Stimulated activated CD8-positive, alpha-beta memory T cell treated with anti-CD3 and anti-CD28 coated beads, Interleukin-7, amount 100 ng/mL, for 1 hour (primary cell): ENCODE measurements at places on chromosomes 5 and 9.

DNA sequence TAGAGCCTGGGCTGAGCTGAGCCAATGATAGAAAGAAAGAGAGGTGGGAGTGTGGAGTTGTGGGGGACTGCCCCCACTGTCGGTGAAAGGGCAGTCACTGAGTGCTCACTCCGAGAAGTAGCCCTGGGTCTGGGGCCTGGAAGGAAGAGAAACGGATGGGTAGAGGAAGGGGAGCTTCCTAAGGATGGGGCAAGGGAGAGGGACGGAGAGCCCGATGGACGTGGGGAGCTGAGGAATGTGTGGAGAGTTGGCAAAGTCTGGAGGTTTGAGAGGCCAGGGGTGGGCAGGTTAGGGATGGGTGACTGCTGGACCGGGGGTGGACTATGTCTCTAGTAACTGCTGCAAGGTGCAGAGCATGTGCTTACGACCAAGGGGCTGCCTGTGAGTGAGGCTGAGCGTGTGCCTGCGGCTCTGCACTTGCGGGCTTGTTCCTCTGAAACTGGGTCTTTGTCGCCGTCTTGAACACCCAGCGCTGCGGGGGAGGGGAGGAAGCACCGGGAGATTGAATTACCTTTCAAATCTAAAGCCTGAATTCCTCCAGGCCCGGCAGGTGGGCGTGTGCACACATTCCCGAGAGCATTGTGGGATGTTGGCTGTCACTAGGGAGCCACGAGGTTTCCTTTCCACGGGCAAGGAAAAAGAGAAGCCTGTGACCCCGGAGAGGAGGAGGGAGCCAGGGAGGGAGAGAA is 76.4 kb upstream of the ARAP3 start:
- no peak for DNase-seq

DNA sequence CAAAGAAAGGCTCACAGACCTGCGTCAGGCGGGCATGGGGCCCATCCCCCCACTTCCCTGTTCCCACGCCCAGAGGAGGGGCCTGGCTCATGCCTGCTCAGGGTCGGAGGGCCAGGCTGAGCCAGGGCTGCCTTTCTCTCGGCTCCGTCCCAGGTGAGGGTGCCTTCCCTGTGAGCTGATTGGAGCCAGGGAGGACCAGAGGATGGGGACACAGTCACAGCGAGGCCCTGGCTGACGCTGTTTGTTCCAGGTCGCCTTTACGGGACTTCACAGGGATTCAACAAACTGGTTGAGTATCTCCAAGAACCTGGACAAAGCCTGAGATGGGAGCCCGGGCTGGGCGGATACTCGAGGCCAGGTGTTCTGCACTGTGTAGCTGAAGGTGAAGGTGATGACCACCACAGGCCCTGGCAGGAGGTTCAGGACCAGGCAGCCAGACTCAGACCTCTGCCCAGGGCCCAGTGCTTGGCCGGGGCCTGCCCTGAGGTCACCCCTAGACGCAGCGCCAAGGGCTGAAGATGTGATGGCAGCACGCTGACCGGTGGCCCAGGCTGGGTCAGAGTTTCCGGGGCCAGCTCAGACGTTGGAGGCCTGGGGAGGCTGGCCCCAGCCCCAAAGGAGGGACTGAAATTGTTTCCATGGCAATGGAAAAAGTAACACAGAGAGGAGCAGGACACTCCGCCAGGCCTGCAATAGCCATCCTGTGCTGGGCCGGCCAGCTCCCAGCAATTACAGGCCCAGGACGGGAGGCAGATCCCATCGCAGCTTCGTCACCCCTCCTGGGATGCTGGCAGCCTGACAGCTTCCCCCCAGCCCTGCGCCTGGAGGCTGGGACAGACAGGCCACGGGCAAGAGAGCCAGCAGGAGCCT is 65.3 kb upstream of the ADAMTS2 start:
- no peak for DNase-seq

DNA sequence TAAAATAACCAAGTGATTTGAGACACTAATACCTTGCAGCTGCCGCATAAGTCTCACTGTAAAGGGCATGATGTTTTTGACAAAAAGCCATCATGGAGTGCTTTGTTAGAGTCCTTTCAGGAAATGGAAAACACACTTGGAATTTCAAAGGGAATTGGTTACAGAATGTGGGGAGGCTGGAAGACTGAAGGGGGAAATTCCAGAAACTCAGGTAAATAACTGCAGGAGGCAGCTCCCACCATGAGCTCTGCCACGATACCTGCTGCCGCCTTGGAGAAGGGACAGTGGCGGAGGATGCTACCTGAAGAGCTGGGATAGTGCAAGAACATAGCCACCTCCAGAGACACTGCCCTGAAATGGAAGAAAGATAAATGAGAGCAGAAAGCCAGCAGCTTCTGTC is 66.9 kb downstream of the PRKACG start:
- no peak for DNase-seq

GRCh38 chr9:15295761-15296405 is 11.1 kb downstream of the TTC39B start:
- DNase-seq, result no peak

DNA sequence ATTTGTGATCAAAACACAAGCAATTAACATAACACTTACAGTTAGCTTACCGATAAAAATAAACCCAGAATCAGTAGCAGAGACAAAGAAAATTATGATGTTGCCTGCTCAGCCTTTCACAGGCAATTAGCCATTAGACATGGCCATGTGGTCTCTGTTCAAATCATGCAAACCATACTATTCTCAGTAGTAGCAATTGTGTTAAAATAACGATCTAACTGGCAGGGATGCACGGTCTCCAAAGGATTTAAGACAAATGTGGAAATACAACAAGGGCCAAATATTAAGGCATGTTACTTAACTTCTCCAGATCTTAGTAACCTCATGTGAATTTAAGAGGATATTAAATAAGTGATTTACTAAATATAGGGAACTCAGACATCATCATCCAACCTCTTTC is 59.5 kb downstream of the PTBP3 start:
- no peak for DNase-seq

- DNase-seq, result no peak
These were observed 3.3 kb downstream of the RNF183 start for GRCh38 chr9:113299800-113300292.

DNA sequence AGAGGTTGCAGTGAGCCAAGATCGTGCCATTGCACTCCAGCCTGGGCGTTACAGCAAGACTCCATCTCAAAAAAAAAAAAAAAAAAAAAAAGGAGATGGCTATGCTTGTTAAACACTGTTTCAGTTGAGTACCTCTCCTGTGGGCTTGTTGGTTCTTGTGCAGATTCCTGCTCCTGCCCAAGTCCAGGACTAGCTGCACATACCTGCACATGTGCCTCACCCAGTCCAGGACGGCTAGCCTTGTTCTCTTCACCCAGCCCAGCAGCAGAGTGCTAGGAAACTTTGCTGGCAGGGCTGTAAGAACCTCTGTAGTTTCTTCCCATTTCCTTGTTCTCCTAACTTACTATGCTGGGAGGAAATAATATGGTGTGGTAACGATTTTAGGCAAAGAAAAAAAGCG is 234.1 kb upstream of the DMRT1 start:
- no peak for DNase-seq

- no peak for DNase-seq
These were observed 7.2 kb upstream of the ABLIM3 start for GRCh38 chr5:149133795-149134777.

DNA sequence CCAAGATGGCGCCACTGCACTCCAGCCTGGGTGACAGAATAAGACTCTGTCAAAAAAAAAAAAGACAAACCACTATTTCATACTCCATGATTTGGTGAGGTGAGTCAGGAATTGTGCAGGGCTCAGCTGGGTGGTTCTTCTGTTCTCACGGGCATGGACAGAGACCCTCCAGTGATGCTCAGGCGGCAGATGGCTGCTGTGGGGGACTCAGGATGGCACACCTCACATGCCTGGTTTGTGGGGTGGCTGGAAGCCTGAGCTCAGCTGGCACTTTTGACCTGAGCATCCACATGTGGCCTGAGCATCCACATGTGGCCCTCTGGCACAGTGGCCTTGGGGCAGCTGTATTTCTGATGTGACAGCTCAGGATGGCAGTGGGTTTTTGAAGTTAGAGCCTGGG is 217.2 kb downstream of the IRX2 start:
- no peak for DNase-seq

- no peak for DNase-seq
These were observed 27.6 kb upstream of the ATP6V1G1 start for GRCh38 chr9:114559830-114560513.

- no peak for DNase-seq
These were observed 167.1 kb downstream of the NIPBL start for GRCh38 chr5:37043693-37044092.

- no peak for DNase-seq
These were observed 86.1 kb downstream of the WWC1 start for GRCh38 chr5:168377525-168377924.

- DNase-seq, result no peak
These were observed 186.6 kb upstream of the MEF2C start for GRCh38 chr5:89069591-89069990.

- DNase-seq, result no peak
These were observed 987 bp downstream of the FBXW5 start for GRCh38 chr9:136943291-136944211.

DNA sequence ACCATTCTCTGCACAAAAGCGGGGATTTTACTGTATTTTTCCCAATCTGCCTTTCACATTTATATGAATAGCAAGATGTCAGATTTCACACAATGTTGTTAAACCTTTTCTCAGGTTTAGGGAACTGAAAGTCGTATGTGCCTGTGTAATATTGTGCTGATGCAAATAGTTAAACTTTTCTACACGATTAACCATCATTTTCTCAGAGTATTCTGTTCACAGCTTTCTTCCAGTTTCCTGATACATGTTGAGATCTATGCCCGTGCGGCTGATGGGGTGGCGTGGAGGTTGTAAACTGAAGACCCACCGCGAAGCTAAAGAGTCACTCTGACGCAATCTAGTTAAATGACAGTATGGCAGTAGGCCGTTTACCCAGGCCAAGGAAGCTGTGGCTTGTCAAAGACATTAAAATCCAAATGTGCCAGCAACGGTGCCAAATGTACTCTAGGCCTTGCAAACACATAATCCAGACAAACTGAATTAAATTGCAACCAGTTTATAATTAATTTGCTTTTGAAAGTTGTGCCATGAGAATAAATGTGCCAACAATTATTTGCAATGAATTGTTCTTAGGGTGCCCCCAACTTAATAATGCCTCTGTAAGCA is 145.7 kb downstream of the EBF1 start:
- no peak for DNase-seq

GRCh38 chr5:132302413-132302812 is 8.2 kb downstream of the SLC22A4 start:
- DNase-seq, result no peak

DNA sequence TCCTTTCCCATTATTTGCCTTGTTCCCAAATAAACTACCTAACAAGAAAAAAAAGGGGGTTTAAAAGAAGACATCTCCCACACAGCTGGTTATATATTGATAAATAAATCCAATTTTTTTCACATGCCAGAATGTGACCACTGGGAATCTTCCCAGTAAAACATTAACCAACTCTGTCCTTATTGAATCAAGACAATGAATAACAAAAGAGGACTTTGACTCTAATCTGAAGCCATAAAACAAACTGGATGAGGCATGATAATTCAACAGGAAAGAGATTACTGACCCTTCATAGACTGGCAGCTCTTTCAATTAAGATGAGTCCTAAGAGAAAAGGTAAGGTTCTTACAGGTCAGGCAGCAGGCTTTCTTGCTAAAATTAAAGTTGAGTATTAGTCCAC is 165.8 kb upstream of the CDH6 start:
- DNase-seq, result no peak

DNA sequence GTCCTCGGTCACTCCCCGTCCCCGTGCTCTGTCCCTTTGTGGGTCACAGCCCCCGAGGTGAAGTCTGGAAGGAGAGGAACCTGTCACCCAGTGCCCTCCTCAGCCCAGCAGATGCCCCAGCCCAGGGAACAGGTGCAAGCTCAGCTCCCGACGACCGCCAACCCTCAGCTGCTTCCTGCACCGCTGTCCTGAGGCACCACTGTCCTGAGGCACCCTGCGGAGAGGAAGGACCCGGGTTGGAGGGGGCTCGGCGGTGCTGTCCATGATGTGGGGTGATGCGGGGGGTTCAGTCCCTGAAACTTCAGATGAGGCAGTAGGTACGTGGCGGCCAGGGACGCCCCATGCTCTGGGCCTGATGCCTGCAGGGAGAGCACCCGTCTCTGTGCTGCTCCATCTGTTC is 81.4 kb downstream of the COL5A1 start:
- no peak for DNase-seq

GRCh38 chr5:81786496-81786895 is 35.6 kb upstream of the SSBP2 start:
- DNase-seq, result no peak

DNA sequence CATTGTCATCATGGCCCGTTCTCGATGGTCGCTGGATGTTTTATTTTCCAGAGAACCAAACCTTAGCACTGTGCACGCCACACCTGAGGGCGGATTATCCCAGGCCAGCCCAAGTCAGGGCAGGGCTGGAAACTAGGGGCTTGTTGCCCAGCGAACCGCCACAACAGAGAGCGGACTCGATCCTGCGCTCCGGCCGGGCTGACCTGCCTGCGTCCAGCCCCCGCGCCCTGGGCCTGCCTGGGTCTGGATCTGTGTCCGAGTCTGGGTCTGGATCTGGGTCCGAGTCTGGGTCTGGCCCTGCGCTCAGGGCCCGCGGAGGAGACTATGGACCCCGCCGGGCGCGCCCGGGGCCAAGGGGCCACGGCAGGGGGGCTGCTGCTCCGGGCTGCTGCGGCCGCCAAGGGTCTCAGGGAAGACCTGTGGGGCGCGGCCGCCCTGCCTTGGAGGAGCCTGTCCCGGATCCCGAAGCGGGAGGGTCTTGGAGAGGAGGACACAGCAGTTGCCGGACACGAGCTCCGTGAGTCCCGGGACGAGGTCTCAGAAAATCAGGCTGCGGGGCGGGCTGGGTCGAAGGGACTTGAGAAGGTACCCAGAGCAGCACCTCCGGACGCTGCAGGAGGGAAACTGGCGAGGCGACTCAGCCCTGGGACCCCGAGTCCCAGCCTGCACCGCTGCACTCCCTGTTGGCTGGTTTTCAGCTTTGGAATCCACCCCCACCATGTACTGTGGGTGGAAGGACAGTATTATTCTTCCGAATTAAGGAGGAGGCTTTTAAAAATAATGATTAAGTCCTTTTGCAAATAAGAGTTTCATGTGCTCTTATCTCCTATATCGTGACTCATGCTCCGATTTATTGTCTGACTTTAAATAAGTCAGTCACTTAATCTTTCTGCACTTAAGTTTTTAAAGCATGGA is at the start of gene ANKDD1B:
TSS of gene ANKDD1B (plus strand) at position 143 of the 915 bp plus-strand sequence. CDS start at position 325, 182 bp downstream.
- no peak for DNase-seq

GRCh38 chr9:90808890-90809685 is 7.5 kb downstream of the SYK start:
- no peak for DNase-seq

- no peak for DNase-seq
These were observed 38.4 kb downstream of the RCL1 start for GRCh38 chr9:4831119-4831518.

DNA sequence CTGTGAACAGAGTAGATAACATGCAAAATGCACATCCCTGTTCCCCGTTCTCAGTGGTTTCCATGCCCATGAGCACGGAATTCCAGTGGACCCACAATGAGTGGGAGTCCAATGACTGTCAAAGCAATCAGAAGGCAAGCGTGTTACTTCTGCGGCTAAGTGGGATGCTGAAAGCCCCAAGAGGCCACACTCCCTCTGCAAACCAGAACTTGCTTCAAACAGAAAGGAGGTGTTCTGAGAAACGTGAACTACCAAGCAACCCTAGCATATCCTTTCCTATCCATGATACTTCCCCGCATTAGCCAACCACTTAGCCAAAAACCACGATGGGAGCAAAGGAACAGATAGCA is 21.7 kb upstream of the MVB12B start:
- no peak for DNase-seq

- DNase-seq, result peak; percentile 53
These were observed 404.0 kb downstream of the EBF1 start for GRCh38 chr5:158695595-158696330.
